ENCODE measurements at places on chromosomes 11 and 22.

DNA sequence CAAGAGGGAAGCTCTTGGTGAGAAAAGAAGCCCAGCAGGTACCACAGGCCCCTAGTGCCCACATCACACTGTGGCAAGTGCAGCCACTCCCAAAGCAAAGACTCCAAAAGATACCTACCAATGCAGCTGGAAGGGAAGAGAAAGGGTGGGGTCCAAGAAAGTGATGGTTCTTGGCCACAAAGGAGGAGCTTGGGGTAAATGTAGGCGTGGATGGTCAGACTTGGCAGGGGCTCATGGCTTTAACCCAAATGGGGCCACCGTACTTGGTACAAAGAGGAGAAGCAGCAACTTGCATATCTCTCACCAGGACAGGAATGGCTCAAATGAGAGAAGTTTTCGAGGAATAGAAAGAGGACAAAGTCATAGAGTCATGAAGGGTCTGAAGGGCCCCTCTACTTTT lies 4.8 kb downstream of the MAP3K11 start:
- DNase-seq, result no peak

- DNase-seq, result no peak
Observed at GRCh38 chr22:49303061-49303735, 524.5 kb downstream of the BRD1 start.

DNA sequence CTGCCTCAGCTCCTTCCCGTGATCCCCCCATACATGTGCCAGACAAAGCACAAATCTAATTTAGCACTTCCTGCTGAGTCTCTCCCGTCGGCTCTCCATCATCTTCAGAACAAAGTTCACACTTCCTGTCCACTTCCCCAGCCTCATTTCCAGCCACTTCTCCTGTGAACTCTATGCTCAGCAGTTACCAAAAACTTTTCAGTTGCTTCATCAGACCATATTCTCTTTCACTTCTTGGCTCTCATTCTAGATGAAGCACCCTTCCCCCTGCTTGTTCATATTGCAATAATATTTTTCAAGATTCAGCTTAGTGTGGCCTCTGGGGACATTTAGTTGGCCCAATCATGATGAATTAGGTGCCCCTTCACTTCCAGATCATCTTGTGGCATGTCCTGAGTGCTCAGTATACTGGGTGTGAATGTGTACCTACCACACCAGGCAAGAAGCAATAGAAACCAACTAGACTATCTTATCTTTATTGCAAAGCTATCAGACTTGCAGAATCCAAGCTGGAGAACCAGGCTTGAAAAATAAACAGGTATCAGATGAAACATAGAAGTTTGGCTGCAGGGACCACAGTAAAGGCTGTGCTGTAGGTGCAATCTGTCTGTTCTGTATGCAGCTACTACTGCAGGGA lies 115.8 kb downstream of the NXPE2 start:
- no peak for DNase-seq

GRCh38 chr11:122984186-122985011 lies 2.8 kb upstream of the BSX start:
- DNase-seq, result no peak

DNA sequence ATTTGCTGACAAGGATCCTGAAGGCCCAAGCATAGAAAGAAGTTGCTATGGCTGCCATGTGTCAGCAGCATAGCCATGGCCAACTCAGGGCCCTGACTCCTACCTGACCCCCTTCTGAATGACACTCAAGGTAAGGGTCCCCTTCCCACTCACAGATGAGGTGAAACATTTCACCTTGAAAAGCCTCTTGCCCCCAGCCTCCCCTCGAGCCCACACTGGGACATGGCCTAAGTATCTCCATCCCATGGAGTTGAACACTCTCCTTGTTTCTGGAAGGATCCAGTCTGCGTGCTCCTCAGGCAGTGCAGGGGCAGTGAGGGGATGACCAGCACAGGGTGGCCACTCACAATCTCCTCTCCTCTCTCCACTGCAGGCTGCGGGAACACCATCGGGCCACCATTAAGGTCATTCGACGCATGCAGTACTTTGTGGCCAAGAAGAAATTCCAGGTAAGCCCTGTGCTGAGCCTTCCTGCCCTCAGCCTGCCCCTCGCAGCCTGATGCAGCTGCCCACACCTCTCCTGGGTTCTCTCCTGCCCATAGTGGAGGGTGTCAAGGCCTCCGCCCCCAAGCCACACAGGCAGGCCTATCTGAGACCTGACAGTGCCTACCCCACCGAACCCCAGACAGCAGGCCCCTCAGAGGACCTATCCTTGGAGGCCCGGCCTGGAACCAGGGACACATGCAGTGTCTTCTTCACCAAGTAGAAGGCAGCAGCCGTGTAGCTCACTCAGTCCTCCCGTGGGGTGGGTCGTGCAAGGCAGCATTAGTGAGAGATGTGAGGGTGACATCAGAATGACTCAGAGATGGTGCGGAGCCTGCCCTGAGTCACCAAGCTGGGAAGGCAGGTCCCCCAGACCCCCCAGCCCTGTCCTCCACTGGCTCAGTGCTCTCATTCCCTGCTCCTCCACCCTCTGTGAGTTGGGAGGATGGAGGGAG lies 68.9 kb upstream of the KCNQ1OT1 start:
- no peak for DNase-seq

DNA sequence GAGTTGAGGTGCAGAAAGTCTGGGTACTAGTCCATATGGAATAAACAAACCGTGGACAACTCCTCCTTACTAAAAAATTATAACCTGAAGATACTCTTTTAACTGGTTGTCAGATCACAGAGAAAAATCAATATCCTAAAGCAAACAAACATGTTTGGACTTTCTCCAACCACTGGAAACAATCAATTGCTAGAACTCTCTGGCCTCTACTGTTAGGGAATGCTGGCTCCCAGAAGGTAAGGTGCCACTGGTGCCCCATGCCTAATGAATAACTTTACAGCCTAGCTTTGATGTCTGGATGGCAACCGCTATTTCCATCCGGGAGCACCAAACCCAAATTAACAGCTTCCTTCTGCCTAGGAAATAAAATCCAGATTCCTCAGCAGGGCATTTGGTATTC lies 74.5 kb downstream of the AMBRA1 start:
- no peak for DNase-seq
